ENCODE measurements at places on chromosomes 12 and 14. TPM values are rescaled to one million over a fixed set of nuclear protein-coding genes. Genes with fewer than 3 reads are reported as not detected.
A peak's percentile ranks its signal among the peaks of the same experiment; 100 is the strongest.

DNA sequence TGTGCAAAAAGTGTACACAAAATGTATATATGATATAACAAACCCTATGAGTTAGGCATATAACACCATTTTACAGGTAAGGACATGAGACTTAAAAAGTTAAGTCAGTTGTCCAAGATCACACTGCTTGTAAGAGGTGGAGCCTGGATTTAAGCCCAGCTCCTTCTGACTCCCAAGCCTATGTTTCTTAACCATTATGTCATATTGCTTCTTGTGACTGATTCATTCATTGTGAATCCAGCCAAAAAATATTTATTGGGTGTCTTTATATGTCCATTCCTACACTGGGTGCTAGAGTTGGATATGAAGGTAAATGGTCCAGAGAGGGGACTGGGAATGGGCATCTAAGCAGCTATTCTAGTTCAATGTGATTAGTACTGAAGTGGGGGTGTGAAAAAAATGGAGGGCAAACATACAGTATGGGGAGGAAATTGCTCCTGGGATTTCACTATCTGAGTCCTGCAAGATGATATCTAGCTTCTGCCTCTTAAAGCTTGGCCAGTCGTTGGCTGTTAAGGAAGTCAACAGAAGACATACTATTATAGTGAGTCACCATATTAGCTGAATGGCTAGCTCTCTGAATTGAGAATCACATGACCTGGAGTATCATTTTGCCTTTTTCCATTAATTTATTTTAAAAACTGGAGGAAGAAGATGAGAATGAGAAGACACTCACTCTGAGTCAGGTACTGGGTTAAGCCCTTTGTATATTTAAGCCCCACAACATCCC is 28.8 kb downstream of the PAX9 start:
- H3K4me1 ChIP-seq = peaks cover 8% of the 10 kb centered on the region
- peak; percentile 16 for DNase-seq
- H3K27me3 ChIP-seq = no peaks in the 10 kb centered on the region
- no peaks in the 10 kb centered on the region for H3K36me3 ChIP-seq
- no peak overlapping the region for H3K4me3 ChIP-seq

The FCF1 gene
- total RNA-seq = 25.9 TPM

The BHLHE41 gene
- 69.1 TPM for total RNA-seq

GRCh38 chr14:42437809-42438208 is 831.1 kb downstream of the LRFN5 start:
- H3K4me1 ChIP-seq = no peaks in the 10 kb centered on the region
- no peak for DNase-seq
- no peaks in the 10 kb centered on the region for H3K36me3 ChIP-seq

- H3K27ac ChIP-seq = no peak overlapping the region
- no peaks in the 10 kb centered on the region for H3K36me3 ChIP-seq
- H3K27me3 ChIP-seq = no peaks in the 10 kb centered on the region
These were observed 51.4 kb downstream of the SUSD6 start for GRCh38 chr14:69662636-69663299.

DNA sequence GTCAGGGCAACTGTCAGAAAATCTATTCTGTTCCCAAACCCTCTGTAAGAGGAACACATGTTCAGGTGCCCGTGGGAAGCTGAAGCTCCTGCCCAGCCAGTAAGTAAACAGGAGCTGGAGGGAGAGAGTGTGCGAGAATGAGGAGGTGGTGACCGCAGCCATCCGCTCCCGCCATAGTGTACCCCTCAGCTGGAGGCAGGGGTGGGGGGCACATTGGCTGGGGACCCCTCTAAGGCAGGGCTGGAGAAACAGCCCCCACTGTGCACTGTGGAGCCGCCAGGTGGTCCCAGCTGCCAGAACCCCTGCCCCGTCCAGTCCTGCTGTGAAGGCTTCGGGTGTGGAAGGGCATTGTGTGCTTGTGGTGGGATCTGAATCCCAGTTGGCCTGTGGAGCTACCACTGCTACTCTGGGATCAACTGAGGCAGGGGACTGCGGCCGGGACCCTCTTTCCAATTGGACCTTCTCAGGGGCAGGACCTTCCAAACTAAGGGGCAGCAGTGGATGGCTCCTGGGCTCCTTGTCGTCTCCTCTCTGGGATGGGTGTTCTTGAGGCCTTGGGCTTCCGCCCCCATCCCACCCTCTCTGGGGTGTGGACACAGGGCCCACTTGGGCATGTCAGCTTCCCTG is 59.6 kb downstream of the TSPAN9 start:
- no peaks in the 10 kb centered on the region for H3K36me3 ChIP-seq
- no peak for DNase-seq
- H3K27ac ChIP-seq = no peak overlapping the region
- no peak overlapping the region for H3K4me3 ChIP-seq

GRCh38 chr12:131928080-131928710 is 881 bp upstream of the PUS1 start:
- H3K4me1 ChIP-seq = peaks cover 13% of the 10 kb centered on the region
- peaks cover 33% of the 10 kb centered on the region for H3K36me3 ChIP-seq
- no peak for DNase-seq
- H3K4me3 ChIP-seq = peak overlapping the region; percentile 75
- H3K27ac ChIP-seq = peak overlapping the region; percentile 56

DNA sequence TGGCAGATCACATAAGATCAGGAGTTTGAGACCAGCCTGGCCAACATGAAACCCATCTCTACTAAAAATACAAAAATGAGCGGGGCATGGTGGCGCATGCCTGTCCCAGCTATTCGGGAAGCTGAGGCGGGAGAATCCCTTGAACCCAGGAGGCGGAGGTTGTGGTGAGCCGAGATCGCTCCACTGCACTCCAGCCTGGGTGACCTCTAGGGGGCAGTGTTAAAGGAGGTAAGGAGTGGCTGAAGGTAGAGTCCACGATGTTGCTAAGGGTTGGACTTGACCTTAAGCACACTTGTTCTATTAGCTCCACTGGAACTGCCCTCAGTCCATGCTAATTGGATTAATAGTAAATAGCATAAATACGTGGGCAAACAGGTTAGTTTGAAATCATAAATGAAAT is 62.4 kb upstream of the PSMC1 start:
- H3K27ac ChIP-seq = no peak overlapping the region
- no peak for DNase-seq
- H3K27me3 ChIP-seq = no peaks in the 10 kb centered on the region
- no peaks in the 10 kb centered on the region for H3K36me3 ChIP-seq

The FIGNL2 gene
- total RNA-seq = not detected

GRCh38 chr12:57898308-57898970 is 42.9 kb upstream of the ATP23 start:
- H3K27me3 ChIP-seq = no peaks in the 10 kb centered on the region
- H3K36me3 ChIP-seq = no peaks in the 10 kb centered on the region
- H3K4me1 ChIP-seq = peaks cover 65% of the 10 kb centered on the region
- DNase-seq = peak; percentile 73
- no peak overlapping the region for H3K27ac ChIP-seq

DNA sequence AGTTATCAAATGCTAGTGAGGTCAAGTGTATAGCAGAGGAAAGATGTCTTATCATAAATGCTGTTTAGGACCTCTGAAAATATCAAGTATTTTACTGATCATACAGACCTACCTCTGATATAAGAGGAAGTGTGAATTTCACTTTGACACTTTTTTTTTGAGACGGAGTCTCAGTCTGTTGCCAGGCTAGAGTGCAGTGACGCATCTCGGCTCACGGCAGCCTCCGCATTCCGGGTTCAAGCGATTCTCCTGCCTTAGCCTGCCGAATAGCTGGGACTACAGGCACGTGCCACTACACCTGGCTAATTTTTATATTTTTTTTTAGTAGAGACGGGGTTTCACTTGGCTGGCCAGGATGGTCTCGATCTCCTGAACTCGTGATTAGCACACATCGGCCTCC is 55.1 kb upstream of the PIK3C2G start:
- no peaks in the 10 kb centered on the region for H3K4me1 ChIP-seq
- DNase-seq = no peak
- no peaks in the 10 kb centered on the region for H3K27me3 ChIP-seq
- H3K27ac ChIP-seq = no peak overlapping the region

DNA sequence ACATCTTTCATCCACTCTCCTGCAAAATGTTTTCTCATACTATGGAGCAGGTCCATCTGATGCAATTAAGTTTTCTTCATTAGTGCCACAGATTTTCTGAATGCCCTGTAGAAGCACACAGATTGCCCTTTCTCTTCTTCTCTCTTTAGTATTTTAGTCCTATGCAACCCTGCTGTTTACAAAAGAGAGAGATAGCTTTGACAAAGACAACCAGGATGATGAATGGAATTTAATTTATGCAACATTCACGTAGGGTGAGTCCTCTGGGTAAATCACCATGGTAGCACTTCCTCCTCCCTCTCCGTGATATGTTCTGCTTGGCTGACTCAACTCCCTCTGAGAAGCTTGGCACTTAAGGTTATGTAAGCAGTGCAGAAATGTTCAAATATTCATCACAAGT is 400.9 kb upstream of the PDE3A start:
- H3K4me3 ChIP-seq = no peak overlapping the region
- H3K27me3 ChIP-seq = no peaks in the 10 kb centered on the region
- H3K36me3 ChIP-seq = no peaks in the 10 kb centered on the region
- H3K27ac ChIP-seq = no peak overlapping the region

DNA sequence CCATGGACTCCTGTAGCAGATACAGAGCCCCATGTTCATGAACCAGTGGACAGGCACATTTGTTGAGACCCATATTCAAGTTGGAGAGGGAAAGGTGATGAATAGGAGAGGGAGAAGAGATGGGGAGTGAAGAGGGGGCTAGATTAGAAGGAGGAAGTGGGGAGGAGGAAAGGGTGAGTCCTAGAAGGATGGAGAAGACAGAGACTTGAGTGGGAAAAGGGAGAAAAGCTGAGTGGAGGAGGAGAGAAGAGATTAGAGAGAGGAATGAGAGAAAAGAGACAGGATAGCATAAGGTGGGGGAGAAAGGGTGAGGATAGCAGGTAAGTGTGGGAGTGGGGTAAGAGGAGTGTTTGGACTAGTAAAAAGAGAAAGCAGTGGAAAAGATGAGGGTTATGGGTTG is 4.9 kb upstream of the ASIC1 start:
- DNase-seq = no peak
- peaks cover 27% of the 10 kb centered on the region for H3K27me3 ChIP-seq
- no peak overlapping the region for H3K27ac ChIP-seq
- H3K4me3 ChIP-seq = no peak overlapping the region

The BRI3BP gene
- 12.4 TPM for total RNA-seq

DNA sequence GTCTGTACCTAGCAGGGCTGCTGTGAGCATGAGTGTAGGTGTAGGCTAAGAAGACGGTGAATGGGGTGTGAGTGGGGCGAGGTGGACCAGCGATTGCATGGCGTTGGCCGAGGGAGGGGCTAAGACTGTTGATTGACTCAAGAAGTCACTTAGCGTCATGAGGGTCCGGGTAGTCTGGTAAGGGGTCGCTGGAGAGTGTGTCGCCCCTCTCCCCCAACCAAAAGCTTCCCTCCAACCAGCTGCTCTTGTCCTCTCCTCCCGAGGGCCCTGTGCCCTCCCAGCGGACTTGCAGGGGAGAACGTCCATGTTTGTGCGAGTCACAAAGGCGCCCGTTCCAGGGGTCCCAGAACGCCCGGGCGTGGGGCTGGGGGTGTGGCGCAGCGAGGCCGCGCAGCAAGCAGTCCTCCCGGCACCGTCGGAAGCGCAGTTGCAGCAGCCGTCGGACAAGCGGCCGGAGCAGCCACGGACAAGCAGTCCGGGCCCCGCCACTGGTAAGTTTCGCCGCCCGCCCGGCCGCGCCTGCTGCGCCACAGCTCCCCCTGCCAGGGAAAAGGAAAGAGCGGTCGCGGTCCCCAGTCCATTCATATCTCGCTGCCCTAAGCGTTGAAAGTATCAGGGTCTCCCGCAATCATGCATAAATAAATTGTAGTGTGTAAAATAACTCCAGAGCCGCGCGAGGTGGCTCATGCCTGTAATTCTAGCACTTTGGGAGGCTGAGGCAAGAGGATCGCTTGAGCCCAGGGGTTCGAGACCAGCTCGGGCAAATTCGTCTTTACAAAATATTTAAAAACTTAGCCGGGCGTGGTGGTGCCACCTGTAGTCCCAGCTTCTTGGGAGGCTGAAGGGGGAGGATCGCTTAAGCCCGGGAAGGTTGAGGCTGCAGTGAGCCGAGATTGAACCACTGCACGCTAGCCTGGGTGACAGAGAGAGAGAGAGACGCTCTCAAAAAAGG is at the start of gene CCDC63:
Gene CCDC63 (plus strand): TSS at position 373 of the 952 bp plus-strand sequence. CDS start 5,968 bp downstream, outside the sequence.
- H3K27ac ChIP-seq = no peak within 1 kb of the TSS
- no peaks in the 10 kb centered on the region for H3K36me3 ChIP-seq
- H3K4me1 ChIP-seq = peaks cover 5% of the 10 kb centered on the region
- DNase-seq = peak; percentile 14
- H3K27me3 ChIP-seq = peaks cover 51% of the 10 kb centered on the region
- no peak within 1 kb of the TSS for H3K4me3 ChIP-seq

- H3K36me3 ChIP-seq = no peaks in the 10 kb centered on the region
- no peak for DNase-seq
- no peak overlapping the region for H3K27ac ChIP-seq
- no peak overlapping the region for H3K4me3 ChIP-seq
- H3K4me1 ChIP-seq = no peaks in the 10 kb centered on the region
- no peaks in the 10 kb centered on the region for H3K27me3 ChIP-seq
These were observed 209.0 kb upstream of the PLEKHG7 start for GRCh38 chr12:92493816-92494215.

The GDF3 gene
- total RNA-seq = not detected

- no peak overlapping the region for H3K4me3 ChIP-seq
- DNase-seq = no peak
- H3K36me3 ChIP-seq = no peaks in the 10 kb centered on the region
These were observed 442.9 kb upstream of the ATP2B1 start for GRCh38 chr12:90151491-90152015.

- no peaks in the 10 kb centered on the region for H3K4me1 ChIP-seq
- no peak overlapping the region for H3K27ac ChIP-seq
- no peaks in the 10 kb centered on the region for H3K27me3 ChIP-seq
- no peak overlapping the region for H3K4me3 ChIP-seq
These were observed 379.9 kb upstream of the PDE3A start for GRCh38 chr12:19988459-19988873.

The IL22 gene
- not detected for total RNA-seq

Measured in SJSA1 (cell line).